ENCODE measurements at places on chromosomes 6 and 20. TPM values are rescaled to one million over a fixed set of nuclear protein-coding genes. Genes with fewer than 3 reads are reported as not detected.

GRCh38 chr6:408599-409102 lies 17.1 kb downstream of the IRF4 start:
- no peak overlapping the region for H3K4me3 ChIP-seq
- no peaks in the 10 kb centered on the region for H3K27me3 ChIP-seq
- H3K36me3 ChIP-seq: peaks cover 55% of the 10 kb centered on the region
- H3K4me1 ChIP-seq: peaks cover 35% of the 10 kb centered on the region
- DNase-seq: peak; percentile 29

DNA sequence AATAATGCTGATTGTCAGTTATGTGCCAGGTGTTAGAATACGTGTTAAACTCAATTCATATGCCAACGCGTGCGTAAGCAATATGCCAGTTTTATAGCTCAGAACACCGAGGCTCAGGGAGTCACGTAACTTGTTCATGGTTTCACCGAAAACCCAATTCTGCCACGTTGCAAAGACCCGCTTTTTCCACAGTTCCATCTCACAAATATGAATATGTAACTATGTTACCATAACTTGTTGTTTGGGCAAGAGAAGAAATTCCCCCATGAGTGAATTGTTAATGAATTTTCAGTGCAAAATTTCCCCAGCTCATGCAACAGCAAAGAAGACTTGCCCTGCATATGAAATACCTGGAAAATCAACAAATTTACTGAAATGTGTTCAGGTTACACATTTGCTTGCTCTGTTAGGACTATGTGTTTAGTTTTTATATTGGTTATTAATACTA lies 30.1 kb downstream of the SF3B5 start:
- no peak overlapping the region for H3K27ac ChIP-seq
- H3K27me3 ChIP-seq: no peaks in the 10 kb centered on the region
- peak; percentile 2 for DNase-seq
- peak overlapping the region; percentile 97 for H3K4me3 ChIP-seq
- peaks cover 26% of the 10 kb centered on the region for H3K4me1 ChIP-seq

GRCh38 chr6:108888745-108889144 lies 40.5 kb downstream of the ARMC2 start:
- no peaks in the 10 kb centered on the region for H3K27me3 ChIP-seq
- DNase-seq: no peak
- peaks cover 18% of the 10 kb centered on the region for H3K4me1 ChIP-seq
- peak overlapping the region; percentile 37 for H3K27ac ChIP-seq
- no peak overlapping the region for H3K4me3 ChIP-seq

GRCh38 chr6:95544517-95545225 lies 32.7 kb upstream of the MANEA start:
- DNase-seq: no peak
- H3K4me3 ChIP-seq: no peak overlapping the region
- H3K27ac ChIP-seq: no peak overlapping the region
- H3K4me1 ChIP-seq: no peaks in the 10 kb centered on the region
- H3K27me3 ChIP-seq: no peaks in the 10 kb centered on the region

GRCh38 chr6:5763871-5764270 lies 242.9 kb downstream of the NRN1 start:
- peak; percentile 28 for DNase-seq
- H3K36me3 ChIP-seq: no peaks in the 10 kb centered on the region
- no peak overlapping the region for H3K4me3 ChIP-seq
- no peaks in the 10 kb centered on the region for H3K27me3 ChIP-seq

- H3K4me3 ChIP-seq: no peak overlapping the region
- H3K27me3 ChIP-seq: peaks cover 14% of the 10 kb centered on the region
Measured at GRCh38 chr6:170122651-170123050, 168.2 kb downstream of the DLL1 start.

- H3K4me1 ChIP-seq: peaks cover 56% of the 10 kb centered on the region
- H3K27me3 ChIP-seq: no peaks in the 10 kb centered on the region
- H3K27ac ChIP-seq: peak overlapping the region; percentile 98
Measured at GRCh38 chr6:69816026-69816425, 19.2 kb upstream of the LMBRD1 start.

TCF15 gene
- not detected for polyA plus RNA-seq

OLIG3 gene
- polyA plus RNA-seq: not detected

DNA sequence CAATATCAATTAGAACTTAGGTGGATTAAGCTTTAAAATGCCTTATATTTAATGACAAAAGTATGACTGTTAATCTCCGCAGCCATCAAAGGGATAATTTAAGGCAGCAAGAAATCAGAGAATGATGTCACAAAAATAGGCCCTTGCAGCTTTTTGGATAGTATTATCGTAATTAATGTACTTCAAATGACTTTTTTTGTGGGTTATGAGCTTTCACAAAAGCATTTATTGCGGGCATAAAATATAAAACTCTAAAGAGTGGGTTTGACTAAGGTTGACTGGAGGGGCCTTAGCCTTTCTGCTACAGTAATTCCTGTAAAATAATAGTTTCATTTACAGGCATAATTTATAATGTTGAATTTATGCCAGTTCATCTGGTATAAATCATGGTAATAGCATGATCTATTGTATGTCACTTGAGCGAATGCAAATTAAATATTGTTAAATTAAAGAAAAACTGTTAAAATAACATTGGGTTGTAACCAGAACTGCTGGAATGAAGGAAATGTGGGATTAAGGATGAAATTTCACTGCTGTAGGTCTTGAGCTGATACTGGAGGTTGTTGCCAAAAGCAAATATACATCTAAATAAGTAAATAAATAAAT lies 78.5 kb upstream of the ZFP64 start:
- no peak overlapping the region for H3K27ac ChIP-seq
- no peak for DNase-seq
- H3K36me3 ChIP-seq: no peaks in the 10 kb centered on the region
- H3K4me3 ChIP-seq: no peak overlapping the region
- peaks cover 27% of the 10 kb centered on the region for H3K27me3 ChIP-seq
- H3K4me1 ChIP-seq: no peaks in the 10 kb centered on the region

GRCh38 chr6:31070711-31071197 lies 41.6 kb downstream of the C6orf15 start:
- no peak for DNase-seq
- H3K36me3 ChIP-seq: no peaks in the 10 kb centered on the region
- no peaks in the 10 kb centered on the region for H3K27me3 ChIP-seq
- no peaks in the 10 kb centered on the region for H3K4me1 ChIP-seq
- no peak overlapping the region for H3K4me3 ChIP-seq

DNA sequence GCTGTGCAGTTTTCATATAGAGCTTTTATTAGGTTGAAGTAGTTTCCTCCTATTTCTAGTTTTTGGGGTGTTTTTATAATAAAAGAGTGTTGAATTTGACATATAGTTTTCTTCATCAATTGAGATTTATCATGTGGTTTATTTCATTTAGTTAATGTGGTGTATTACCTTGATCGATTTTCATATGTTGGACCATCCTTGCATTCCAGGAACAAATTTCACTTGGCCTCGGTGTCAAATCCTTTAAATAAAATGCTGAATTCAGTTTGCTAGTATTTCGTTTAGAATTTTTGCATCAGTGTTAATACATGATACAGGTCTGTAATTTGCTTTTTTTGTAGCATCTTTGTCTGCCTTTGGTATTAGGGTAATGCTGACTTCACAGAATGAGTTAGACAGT lies 6.0 kb downstream of the DYNLT2 start:
- H3K4me1 ChIP-seq: peaks cover 9% of the 10 kb centered on the region
- no peak overlapping the region for H3K4me3 ChIP-seq
- H3K27me3 ChIP-seq: no peaks in the 10 kb centered on the region
- DNase-seq: no peak

All from naive B cell (primary cell).